Bone marrow (tissue), 2 donors: ENCODE measurements at places on chromosomes 7 and 10.
A peak's percentile ranks its signal among the peaks of the same experiment; 100 is the strongest.

- DNase-seq: no peak
Measured at GRCh38 chr10:14548970-14549369, 218.2 kb upstream of the FRMD4A start.

- DNase-seq: no peak
Measured at GRCh38 chr10:99976886-99977665, 32.7 kb downstream of the DNMBP start.

- DNase-seq: no peak
Measured at GRCh38 chr7:6730343-6730633, 23.5 kb upstream of the ZNF12 start.

GRCh38 chr10:34184939-34185386 is 630.1 kb downstream of the PARD3 start:
- no peak for DNase-seq

GRCh38 chr10:133379801-133380666 is 972 bp downstream of the PAOX start:
- DNase-seq: no peak

- DNase-seq: peak; percentile 4
Measured at GRCh38 chr7:95470452-95470851, 15.3 kb upstream of the ASB4 start.

DNA sequence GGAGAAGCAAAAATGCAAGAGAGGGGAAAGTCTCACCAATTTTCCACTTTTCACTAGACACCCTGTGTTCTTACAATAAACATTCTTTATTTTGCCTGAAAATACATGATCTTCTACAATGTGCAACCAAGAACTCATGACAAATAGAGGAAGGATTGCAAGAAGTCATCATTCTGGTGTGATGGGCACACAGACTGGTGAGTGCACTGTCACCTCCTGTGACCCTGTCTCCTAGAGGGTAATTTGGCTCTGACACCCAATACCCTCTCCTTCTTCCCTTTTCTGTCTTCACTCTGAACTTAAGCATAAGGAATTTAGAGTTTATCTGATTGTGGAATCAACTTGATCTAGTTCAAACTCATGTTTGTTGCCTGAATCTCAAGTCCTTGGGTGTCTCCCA is 153.7 kb downstream of the SH2D4B start:
- no peak for DNase-seq

DNA sequence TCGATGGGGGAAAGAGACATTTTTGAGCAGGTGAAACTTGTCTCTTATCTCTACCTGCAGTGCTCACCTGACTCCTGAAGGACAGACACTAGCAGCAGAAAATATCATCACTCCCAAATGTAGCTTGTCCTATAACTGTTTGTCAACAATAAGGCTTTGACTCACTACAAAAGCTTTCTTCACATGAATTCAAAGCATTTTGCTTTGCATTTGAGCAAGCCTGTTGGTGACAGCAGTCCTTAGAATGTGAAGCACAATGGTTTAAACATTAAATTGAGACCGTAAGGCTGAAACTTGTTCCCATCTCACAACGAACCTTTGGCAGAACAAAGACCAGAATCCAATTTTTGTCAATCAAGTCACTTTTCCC is 30.6 kb upstream of the ZNRF2 start:
- DNase-seq: no peak

- peak; percentile 17 for DNase-seq
Measured at GRCh38 chr10:78944723-78945312, 123.9 kb upstream of the ZMIZ1 start.

- DNase-seq: no peak
Measured at GRCh38 chr10:70418229-70418628, 14.3 kb downstream of the EIF4EBP2 start.

GRCh38 chr10:113519681-113520115 is 33.2 kb upstream of the HABP2 start:
- no peak for DNase-seq

- no peak for DNase-seq
Measured at GRCh38 chr7:135193615-135194081, 17.7 kb downstream of the WDR91 start.

GRCh38 chr7:78702770-78703169 is 750.7 kb downstream of the MAGI2 start:
- no peak for DNase-seq

GRCh38 chr10:88964869-88965415 is 12.4 kb upstream of the ACTA2 start:
- no peak for DNase-seq

GRCh38 chr10:5482016-5482415 is 17.4 kb downstream of the CALML5 start:
- DNase-seq: no peak

DNA sequence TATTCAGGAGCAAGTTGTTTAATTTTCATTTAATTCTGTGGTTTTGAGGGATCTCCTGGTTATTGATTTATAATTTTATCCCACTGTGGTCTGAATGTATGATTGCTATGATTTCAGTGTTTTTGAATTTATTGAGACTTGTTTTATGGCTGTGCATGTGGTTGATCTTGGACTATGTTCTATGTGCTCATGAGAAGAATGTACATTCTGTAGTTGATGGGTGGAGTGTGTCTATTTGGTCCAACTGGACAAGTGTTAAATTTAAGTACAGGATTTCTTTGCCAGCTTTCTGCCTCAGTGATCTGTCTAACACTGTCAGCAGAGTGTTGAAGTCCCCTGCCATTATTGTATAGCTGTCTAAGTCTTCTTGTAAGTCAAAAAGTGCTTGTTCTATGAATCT is 34.8 kb upstream of the KIF5B start:
- no peak for DNase-seq

DNA sequence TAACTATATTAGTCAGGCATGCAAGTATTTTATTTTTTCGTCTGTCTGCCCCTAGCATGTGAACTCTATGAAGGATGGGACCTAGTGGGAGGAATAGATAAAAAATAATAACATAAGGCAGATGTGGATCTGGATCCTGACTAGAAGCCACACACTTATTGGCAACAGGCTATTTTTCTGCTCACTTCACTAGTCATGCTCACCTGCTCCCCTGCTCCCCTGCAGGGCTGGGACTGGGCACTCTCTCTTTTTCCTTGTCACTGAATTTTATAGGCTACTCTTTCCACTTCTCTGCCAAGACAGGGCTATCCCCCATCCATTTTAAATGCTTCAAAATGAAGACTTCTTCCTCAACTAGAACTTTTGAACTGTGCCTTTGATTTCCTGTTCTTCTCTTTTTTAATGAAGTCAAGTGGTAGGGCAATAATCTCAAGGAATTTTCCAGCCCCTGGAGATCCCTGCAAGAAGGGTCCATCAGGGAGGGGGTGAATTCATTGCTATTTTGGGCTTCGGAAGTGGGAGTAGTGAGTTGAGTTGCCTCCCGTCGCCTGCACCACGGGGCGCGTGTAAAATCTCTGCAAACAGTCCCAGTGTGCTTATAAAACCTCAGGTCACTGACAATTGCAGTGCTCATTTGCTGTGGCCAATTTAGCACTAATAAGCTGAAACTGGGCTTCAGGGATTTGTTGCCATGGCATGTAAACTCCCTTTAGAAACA is 156.7 kb upstream of the NPVF start:
- DNase-seq: no peak

- DNase-seq: no peak
Measured at GRCh38 chr7:22720791-22721786, 5.9 kb upstream of the IL6 start.

GRCh38 chr7:102842284-102842683 is 70.5 kb upstream of the LRRC17 start:
- DNase-seq: no peak

DNA sequence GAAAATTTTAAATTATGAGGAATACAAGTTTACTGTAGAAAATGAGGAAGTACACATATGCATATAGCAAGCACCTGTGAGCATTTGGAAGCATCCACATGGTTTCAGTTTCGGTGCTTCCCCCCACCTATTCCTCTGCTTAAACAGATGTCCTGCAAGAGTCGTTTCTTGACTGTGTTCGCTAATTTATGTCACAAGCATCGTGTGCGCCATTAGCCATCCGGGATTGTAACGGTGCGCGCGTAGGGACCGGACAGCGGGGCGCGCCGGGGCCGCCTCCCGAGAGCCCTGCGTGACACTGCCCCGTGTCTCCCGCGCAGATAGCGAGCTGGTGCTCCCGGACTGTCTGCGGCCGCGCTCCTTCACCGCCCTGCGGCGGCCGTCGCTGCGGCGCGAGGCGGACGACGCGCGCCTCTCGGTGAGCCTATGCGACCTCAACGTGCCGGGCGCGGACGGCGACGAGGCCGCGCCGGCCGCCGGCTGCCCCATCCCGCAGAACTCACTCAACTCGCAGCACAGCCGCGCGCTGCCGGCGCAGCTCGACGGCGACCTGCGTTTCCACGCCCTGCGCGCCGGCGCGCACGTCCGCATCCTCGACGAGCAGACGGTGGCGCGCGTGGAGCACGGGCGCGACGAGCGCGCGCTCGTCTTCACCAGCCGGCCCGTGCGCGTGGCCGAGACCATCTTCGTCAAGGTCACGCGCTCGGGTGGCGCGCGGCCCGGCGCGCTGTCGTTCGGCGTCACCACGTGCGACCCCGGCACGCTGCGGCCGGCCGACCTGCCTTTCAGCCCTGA is 90.9 kb downstream of the NEURL1 start:
- DNase-seq: no peak

GRCh38 chr10:16280595-16280994 is 156.2 kb upstream of the PTER start:
- no peak for DNase-seq

- DNase-seq: no peak
Measured at GRCh38 chr10:99345350-99345749, 16.2 kb downstream of the CNNM1 start.

- no peak for DNase-seq
Measured at GRCh38 chr7:32275216-32276009, 205.2 kb upstream of the PDE1C start.

GRCh38 chr7:25735674-25736242 is 416.2 kb upstream of the NFE2L3 start:
- DNase-seq: no peak

- DNase-seq: no peak
Measured at GRCh38 chr10:92755725-92756124, 66.0 kb downstream of the HHEX start.

DNA sequence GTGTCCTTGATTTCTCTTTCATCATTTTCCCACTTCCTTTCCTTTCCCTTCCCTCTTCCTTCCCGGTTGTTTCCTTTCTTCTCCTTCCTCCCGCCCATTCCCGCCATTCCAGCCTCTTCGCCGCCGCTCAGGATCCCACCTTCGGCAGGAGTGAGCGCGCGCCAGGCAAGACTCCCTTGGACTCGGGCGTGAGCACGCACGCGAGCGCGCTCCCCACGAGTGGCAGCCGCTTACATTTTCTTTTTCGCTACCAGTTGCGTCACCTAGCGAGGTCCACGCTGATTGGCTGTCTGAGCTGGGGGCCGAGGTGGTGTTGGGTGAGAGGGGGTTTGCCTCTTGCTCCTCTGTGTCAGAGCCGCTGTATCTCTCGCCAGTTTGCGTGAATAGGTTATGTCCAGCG is 11.8 kb downstream of the ZAN start:
- DNase-seq: no peak

DNA sequence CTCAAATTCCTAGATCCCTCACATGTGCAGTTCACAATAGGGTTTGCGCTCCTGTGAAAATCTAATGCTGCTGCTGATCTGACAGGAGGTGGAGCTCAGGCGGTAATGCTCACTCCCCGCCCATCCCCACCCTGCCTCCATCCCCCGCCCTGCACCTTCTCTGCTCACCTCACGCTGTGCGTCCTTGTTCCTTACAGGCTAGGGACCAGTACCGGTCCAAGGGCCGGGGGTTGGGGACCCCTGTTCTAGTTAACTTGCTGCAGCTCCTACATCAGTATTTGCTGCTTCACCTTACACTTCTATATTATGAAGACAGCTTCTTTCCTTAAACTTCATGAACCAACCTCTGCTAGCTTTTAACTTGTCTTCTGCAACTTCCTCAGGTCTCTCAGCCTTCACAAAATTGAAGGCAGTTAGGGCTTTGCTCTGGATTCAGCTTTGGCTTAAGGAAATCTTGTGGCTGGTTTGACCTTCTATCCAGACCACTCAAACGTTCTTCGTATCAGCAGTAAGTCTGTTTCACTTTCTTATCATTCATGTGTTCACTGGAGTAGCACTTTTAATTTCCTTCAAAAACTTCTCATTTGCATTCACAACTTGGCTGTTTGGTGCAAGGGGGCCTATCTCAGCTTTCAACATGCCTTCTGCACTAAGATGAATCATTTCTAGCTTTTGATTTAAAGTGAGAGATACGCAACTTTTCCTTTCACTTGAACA is 1.7 kb upstream of the TNKS2 start:
- DNase-seq: peak; percentile 26
